Esophagus mucosa (tissue), 1 donor: ENCODE measurements at places on chromosomes 12 and 14.

DNA sequence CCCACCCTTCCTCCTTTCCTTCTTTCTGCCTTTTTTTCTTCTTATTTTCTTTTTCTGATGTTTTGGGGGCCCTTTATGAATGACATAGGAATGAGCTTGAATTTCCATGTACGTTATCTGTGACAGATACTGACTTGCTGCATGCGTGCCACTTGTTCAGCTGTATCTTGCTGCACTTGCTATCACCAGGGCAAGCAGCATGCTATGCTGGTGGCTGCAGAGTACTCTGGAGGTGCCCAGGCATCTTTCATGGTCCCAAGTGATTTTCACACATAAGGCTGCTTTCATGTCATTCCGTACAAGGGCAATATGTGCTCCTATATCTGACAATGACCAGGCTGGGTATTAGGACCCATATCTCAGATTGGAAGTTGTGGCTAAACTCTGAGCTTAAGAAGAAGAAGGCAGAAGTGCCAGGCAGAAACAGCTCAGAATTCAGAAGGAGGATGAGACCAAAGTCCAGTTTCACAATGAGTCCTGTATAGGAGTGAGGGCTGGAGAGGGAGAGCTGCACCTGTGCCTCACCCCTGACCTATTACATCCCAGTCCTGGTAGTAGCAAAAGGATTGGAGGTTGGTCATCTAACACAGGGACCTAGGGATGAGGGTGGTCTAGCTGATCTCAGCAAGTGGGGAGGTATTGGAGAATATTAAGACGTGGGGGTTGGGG is 299.0 kb upstream of the DDHD1 start:
- ATAC-seq: no peak

- no peak for ATAC-seq
Observed at GRCh38 chr12:8157484-8158198, 826 bp downstream of the ZNF705A start.

DNA sequence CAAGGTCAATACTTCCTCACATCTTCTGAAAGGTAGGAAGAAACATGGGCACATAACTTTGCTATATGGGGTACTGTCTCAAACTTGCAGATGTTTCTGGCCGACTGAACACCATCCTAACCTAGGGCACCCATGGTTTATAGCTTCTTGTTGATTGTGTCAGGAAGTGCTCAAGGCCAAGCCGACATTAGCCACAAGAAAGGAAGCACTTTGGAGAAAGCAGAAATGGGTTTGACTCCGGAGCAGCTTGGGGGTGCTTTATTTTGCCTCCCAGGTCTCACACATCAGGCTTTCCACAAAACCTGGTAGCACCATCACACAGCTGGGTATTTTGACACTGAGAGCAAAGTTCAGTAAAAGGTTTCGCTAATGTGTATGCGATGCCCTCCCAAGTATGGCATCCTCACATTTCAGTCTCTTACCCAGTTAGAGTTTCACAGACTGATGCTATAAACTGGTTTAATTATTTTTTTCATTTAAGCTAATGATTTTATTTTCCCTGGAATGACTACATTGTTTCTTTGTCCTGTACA is 25.2 kb upstream of the BHLHE41 start:
- ATAC-seq: no peak

GRCh38 chr14:77092676-77093075 is 5.4 kb upstream of the CIPC start:
- ATAC-seq: peak; percentile 40

DNA sequence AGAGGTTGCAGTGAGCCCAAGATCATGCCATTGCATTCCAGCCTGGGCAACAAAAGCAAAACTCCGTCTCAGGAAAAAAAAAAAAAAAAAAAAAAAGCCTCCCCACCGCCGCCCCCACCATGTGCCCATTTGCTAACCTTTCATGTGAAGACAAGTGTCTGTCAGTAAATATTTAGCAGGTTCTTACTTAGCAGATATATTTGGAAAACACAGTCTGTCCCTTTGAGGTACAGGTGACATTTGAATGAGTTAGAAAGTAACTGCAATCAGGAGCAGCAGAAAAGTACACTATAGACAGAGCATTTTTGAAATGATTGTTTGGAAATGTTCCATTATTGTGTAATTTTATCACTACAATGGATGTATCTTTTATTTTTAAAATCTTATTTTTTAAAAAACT is 119.7 kb downstream of the FGD4 start:
- ATAC-seq: no peak
